ENCODE measurements at places on chromosomes 4 and X. TPM values are rescaled to one million over a fixed set of nuclear protein-coding genes. Genes with fewer than 3 reads are reported as not detected.

Gene CLDN34
- 0.30 TPM for total RNA-seq

DNA sequence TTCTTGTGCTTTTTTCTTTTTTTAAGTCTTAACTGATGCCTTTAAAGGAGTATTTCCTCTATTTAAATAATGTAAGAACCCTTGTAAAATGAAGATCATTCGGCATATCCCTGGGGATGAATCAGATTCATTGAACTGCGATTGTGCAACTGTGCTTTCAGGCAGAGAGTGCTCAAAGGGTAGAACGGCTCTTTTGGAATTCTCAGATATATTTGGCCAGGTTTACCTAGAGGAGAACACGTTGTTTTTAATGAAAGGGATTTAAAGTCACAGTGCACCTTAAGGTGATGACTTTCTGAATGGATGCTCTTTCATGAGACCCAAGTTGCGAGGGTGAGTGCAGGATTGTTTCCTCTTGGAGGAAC, 51.6 kb upstream of the ELOVL6 start:
- no peak for DNase-seq

DNA sequence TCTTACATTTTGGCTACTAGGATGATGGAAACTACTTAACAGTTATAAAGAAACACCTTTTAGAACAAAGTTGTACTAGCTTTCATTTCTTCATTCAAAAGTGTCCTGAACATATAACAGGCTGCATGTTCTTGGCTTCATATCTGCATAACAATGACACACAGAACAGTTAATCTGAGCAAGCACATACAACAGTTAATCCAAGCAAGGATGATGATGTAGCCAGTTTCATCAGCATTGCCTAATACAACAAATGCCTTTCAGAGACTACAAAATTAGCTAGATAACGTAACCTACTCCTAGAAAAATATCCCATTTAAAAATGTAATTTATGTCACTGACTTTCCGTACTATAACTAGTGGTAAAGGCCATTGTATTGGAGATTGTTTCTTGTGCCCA, 182.1 kb downstream of the SCFD2 start:
- no peak for DNase-seq

GRCh38 chr4:165626316-165626715, 246.7 kb upstream of the TLL1 start:
- DNase-seq, result no peak

Data from skin of body (tissue), 3 donors.